Renal cortex interstitium (tissue), 15 donors: ENCODE measurements at places on chromosomes 2 and 18. TPM values are rescaled to one million over a fixed set of nuclear protein-coding genes. Genes with fewer than 3 reads are reported as not detected.

The SLC19A3 gene
- polyA plus RNA-seq = 15.8 TPM

The IL1F10 gene
- not detected for polyA plus RNA-seq

The MC2R gene
- polyA plus RNA-seq = not detected

The ZSCAN30 gene
- 36.3 TPM for polyA plus RNA-seq

The GALR1 gene
- 0.22 TPM for polyA plus RNA-seq

The ALPI gene
- polyA plus RNA-seq = not detected

The TEKT4 gene
- polyA plus RNA-seq = not detected

The IL36RN gene
- not detected for polyA plus RNA-seq
